ENCODE measurements at places on chromosomes 12 and 14.

GRCh38 chr12:68632486-68632885, 21.8 kb downstream of the RAP1B start:
- no peak for DNase-seq

DNA sequence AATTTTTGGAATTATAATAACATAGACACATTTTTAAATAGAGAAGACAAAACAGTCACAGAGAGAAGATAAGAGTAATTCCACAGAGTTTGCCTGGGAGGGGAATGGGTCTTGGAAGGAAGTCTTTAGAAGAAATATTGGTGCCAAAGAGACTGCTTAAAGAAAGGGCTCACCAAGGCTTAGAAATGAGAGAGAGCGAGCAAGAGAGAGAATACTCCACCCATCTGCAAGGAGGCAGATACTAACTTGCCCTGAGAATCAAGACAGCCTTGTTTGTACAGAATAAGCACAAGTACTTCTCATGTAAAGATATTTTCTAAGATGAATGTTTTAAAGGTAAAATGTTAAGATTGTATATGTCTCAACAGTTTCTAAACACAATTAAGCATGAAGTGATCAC, 165.5 kb downstream of the SLC38A4 start:
- DNase-seq: no peak

- DNase-seq: no peak
Measured at GRCh38 chr12:111434680-111435338, 29.1 kb downstream of the SH2B3 start.

- DNase-seq: no peak
Measured at GRCh38 chr12:30378307-30378706, 317.4 kb downstream of the IPO8 start.

DNA sequence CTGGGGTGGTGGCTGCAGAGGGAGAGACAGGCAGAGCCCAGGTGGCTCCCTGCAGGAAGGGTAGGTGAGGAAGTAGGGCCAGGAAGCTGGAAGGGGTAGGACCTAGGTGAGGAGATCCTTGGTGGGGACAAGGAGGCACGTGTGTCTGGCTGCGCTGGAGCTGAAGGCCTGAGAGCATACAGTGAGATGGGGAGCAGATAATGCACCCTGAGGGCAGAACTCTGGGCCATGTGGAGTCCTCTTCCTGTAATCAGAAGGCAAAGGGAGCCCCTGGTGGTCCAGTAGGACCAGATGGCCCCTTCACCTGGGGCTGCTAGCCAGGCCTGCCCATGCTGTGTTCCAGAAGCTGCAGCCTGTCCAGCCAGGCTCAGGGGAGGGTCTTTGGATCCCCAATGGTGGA, 15.3 kb upstream of the KRT80 start:
- DNase-seq: no peak

- DNase-seq: no peak
Measured at GRCh38 chr14:69580009-69580577, 5.4 kb upstream of the CCDC177 start.

DNA sequence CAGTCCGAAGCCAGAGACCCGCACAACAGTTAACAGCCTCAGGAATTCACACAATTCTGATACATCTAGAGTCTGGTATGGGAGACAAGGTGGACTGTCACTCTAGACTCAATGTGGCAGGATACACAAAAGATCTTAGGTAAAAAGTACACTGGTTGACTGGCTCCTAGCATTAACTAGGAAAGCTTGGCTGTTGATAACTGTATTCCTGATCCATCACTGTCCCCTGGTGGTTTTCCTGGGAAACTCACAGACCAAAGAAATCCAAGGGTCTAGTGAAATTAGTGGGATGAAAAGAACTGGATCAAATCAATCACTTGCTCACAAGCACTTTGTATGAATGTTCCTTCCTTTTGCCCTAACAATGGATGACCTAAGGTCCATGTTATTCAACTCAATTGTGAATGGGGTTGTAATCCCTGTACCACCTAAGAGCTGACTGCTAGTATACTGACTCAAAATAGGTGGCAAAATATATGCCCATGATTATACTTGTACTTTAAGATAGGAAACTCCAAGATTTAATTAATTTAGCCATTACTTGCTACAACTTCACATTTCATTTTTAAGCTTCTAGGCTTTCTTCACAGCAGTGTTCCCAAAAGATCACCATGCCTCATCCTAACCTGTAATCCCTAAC, 14.0 kb downstream of the NPC2 start:
- DNase-seq: no peak

- no peak for DNase-seq
Measured at GRCh38 chr12:12286441-12286840, 19.6 kb upstream of the LRP6 start.

DNA sequence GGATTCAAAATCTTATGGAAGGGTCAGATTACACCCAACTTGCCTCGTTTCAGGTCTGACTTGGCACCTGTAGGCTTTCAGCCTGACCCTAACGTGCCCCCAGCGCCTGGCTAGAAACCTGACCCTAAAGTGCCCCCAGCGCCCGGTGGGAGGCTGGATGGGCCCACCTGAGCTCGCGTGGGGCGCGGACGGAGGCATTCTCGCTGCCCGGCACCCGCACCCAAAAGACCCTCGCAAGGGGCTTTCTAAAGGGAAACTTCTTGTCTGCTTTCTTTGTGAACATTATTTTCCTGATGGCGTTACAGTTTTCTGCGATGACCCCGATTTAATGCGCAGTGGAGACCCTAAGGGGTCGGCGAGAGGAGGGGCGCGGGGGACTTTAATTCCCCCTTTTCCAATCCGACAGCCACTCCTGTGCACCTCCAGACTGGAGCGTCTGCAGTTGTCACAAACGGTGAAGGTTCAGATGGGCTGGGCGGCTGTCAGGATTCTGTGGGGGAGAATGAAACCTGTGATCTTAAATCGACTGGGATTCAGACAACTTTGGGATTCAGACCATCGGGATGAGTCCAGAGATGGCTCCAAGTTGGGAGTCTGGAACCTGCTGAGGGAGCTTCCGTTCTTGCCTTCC, 751 bp upstream of the HRK start:
- no peak for DNase-seq

DNA sequence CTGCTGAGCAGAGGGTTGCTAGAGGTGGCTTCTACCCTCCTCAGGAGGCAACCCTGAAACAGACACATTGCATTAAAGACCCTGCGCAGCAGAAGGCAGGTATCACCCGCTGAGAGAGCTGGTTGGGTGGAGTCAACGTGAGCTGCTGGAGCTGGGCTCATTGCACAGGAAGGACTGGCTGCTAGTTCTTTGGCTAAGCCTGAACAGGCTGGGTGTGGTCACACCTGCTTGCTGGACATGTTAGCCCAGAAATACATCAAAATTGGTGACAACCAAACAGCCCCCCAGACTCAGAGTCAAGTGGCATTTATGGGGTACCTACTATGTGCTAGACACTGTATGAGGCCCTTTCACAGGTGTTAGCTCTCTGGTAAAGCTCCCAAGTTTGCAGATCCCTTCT, 33.8 kb upstream of the IRF2BPL start:
- DNase-seq: no peak

DNA sequence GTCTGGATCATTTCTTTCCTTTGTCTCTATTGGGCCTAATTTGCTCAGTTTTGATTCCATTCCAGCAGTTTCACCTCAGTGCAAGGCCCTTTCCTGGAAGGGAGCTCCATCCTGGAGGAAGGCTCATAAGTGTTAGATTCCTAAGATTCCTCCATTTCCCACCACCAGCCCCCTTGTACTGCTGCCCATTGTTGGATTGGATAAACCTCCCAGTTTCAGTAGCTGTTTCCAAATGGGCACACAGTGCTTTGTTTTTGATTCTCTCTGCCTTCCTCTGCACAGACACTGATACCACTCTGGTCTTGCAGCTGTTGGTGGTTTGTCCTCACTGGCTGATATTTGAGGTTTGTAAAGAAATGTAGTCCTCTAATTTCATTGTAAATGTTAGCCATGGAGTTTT, 158.9 kb downstream of the SLC15A5 start:
- no peak for DNase-seq

All from C1 segment of cervical spinal cord (tissue), 14 donors.